ENCODE measurements at places on chromosomes 6 and 20. TPM values are rescaled to one million over a fixed set of nuclear protein-coding genes. Genes with fewer than 3 reads are reported as not detected.

DNA sequence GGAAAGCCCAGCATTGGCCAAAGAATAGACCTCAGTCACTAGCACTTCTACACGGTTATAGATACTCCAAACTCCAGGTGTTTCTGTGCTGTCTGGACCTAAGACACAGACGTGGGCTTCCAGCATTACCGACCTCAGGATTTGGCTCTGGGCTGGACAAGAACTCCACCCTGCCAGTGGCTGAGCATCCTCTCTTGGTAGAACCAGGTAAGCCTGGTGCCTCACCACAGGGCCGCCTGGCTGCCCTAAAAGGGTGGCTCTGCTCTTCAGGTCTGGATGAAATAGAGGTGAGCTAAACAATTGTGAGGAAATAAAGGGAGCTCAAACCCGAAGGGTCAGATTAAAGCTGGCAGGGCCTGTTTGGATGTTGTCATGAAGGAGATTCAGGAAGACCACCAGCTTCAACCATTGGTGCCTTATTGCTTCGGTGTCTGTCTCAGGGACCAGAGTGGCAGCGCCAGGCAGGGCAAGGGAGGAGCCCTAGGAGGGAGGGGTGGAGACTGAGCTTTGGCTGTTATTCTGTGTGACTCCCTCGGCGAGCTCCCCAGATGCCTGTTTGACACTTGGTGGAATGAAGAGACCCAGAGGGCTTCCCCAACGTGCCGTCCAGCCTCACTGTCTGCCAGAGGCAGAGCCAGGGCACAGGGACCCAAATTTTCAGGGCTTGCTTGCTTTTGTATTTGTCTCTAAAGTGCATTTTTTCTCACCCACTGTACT lies 8.6 kb downstream of the SYNDIG1 start:
- H3K4me3 ChIP-seq = no peak overlapping the region
- no peak overlapping the region for H3K27ac ChIP-seq
- peaks cover 30% of the 10 kb centered on the region for H3K27me3 ChIP-seq
- DNase-seq = no peak
- no peaks in the 10 kb centered on the region for H3K36me3 ChIP-seq

DNA sequence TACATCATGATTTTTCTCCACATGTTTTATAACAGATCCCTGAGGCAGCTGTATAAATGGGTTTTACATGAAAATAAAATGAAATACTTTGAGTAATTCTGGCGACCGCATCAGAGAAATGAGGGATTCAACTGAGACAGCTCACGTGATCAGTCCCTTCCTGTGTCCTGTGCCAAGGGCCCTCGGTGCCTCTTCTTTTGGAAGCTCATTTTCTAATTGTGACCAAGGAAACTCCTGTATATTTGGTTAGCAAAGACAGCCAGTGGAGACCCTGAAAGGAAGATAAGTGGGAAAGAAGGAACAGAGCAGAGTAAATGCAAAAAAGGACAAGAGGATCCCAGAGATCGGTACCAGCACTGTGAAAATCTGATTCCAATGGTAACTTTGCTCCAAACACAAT lies 129.9 kb downstream of the FYN start:
- H3K4me1 ChIP-seq = peaks cover 4% of the 10 kb centered on the region
- H3K27ac ChIP-seq = no peak overlapping the region
- no peak overlapping the region for H3K4me3 ChIP-seq
- no peaks in the 10 kb centered on the region for H3K36me3 ChIP-seq
- no peaks in the 10 kb centered on the region for H3K27me3 ChIP-seq

DNA sequence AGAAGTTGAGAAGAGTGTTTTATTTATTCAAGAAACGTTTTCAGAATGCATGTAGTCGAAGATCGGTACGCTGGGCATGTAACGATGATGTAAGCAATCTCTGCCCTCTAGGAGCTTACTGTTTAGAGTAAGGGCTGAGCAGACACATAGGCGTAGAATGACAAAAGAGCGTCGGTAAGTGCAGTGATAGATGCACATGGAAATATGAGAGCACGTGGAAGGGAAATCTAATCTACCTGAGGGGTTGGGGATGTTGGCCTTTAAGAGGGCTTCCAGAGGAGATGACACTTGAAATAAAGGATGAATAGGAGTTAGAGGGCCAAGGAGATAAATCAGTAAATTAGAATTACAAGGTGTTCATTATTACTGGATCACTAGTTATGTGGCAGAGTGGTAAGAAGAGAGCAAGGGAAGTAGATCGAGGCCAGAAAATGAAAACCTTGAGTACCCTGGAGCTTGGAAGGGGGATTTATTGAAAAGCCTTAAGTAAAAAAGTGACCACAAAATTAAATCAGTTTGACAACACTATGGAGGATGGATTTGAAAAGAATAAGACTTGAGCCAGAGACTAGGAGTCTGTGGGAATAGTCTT lies 782 bp downstream of the TRMT11 start:
- peak overlapping the region; percentile 83 for H3K27ac ChIP-seq
- peaks cover 3% of the 10 kb centered on the region for H3K36me3 ChIP-seq
- H3K27me3 ChIP-seq = no peaks in the 10 kb centered on the region
- DNase-seq = peak; percentile 52

HLA-DPA1 gene
- total RNA-seq = 0.29 TPM

- no peaks in the 10 kb centered on the region for H3K36me3 ChIP-seq
- H3K4me1 ChIP-seq = peaks cover 18% of the 10 kb centered on the region
- no peak overlapping the region for H3K4me3 ChIP-seq
- no peaks in the 10 kb centered on the region for H3K27me3 ChIP-seq
Observed at GRCh38 chr6:14729129-14729871, 516.6 kb upstream of the JARID2 start.

NNAT gene
- 65.2 TPM for total RNA-seq

DNA sequence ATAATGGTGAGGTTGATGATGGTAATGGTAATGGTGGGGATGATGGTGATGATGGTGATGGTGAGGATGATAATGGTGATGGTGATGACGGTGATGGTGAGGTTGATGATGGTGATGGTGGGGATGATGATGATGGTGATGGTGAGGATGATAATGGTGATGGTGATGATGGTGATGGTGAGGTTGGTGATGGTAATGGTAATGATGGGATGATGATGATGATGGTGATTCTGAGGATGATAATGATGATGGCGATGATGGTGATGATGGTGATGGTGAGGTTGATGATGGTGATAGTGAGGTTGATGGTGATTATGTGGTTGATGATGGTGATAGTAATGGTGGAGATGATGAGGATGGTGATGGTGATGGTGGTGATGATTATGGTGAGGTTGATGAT lies 9.7 kb downstream of the BPI start:
- H3K27ac ChIP-seq = no peak overlapping the region
- DNase-seq = no peak
- H3K4me3 ChIP-seq = no peak overlapping the region
- H3K4me1 ChIP-seq = no peaks in the 10 kb centered on the region
- H3K36me3 ChIP-seq = no peaks in the 10 kb centered on the region
- H3K27me3 ChIP-seq = no peaks in the 10 kb centered on the region

- DNase-seq = no peak
- no peaks in the 10 kb centered on the region for H3K27me3 ChIP-seq
- H3K36me3 ChIP-seq = peaks cover 97% of the 10 kb centered on the region
Observed at GRCh38 chr20:13770141-13770540, 14.6 kb downstream of the ESF1 start.

DNA sequence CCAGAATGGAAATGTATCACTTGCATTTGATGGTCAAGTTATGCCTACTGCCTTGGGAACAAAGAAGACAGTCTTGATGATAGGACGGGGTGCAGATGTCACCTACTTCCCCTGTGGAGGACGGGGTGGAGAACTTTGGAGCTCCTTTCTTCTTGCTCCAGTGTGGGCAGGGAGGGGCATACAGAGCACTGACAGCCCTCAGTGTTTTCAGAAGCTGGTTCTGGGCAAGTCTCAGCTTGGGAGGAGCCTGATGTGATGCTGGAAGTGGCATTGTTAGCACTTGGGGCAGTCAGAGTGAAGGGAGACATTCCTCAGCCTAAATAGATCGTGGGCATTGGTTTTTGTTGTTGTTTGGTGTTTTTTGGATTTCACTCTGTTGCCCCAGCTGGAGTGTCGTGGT lies 59.7 kb downstream of the SYNJ2 start:
- no peaks in the 10 kb centered on the region for H3K27me3 ChIP-seq
- no peak overlapping the region for H3K4me3 ChIP-seq
- no peaks in the 10 kb centered on the region for H3K36me3 ChIP-seq
- peaks cover 57% of the 10 kb centered on the region for H3K4me1 ChIP-seq

ECHDC1 gene
- total RNA-seq = 36.8 TPM

DNA sequence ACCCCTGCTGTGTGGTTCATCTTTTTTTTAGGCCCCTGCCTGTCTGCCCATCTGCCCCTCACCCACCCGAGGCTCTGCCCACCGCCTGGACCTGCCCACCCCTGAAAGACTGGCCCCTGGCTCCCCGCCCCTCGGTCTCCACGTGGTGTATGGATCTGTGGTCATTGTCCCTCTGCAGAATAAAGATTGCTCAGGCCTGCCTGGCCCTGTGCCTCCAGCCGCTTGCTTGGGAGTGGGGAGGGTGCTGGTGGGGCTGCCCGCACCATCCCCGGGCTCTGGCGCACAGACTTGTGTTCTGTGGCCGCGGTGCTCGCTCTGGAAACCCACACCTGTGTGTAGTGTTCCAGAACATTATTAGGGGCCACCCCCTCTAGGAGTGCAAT lies 1.6 kb downstream of the MAP1LC3A start:
- no peaks in the 10 kb centered on the region for H3K27me3 ChIP-seq
- H3K27ac ChIP-seq = peak overlapping the region; percentile 91
- H3K36me3 ChIP-seq = no peaks in the 10 kb centered on the region

DNA sequence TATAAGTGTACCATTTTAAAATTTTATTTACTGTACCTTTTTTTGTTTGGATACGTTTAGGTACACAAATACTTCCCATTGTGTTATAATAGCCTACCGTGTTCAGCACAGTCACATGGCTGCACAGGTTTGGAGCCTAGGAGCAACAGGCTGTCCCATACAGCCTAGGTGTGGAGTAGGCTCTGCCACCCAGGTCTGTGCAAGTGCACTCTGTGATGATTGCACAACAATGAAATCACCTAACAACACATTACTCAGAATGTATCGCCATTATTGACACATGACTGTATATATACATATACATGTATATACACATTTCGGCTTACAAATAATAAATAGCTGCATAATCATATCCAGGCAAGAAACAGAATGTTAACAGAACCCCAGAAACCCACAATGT lies 15.4 kb downstream of the SERAC1 start:
- DNase-seq = no peak
- H3K4me3 ChIP-seq = no peak overlapping the region
- no peaks in the 10 kb centered on the region for H3K27me3 ChIP-seq
- peaks cover 61% of the 10 kb centered on the region for H3K36me3 ChIP-seq
- H3K4me1 ChIP-seq = no peaks in the 10 kb centered on the region

KDM1B gene
- 2.6 TPM for total RNA-seq

GSTA3 gene
- total RNA-seq = not detected

MPIG6B gene
- total RNA-seq = not detected

SLC4A11 gene
- total RNA-seq = 9.9 TPM

DNA sequence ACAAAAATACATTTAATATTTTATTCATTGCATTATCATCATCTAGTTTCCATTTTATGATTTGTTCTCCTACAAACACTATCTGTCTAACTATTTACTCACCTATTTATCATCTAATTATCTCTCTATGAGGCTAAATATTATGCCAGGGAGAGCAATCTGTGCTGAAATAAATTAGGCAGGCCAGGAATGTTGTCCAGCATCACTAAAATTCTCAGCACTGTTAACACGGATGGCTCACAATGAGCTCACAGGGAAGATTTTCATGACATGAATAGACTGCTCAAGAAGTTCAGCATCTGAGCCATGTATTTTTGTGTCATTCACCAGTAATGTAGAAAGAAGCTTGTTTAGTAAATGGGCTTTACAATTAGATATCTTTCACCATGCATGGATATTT lies 1277.2 kb downstream of the GRIK2 start:
- H3K36me3 ChIP-seq = no peaks in the 10 kb centered on the region
- no peak overlapping the region for H3K4me3 ChIP-seq
- H3K27me3 ChIP-seq = no peaks in the 10 kb centered on the region
- H3K4me1 ChIP-seq = no peaks in the 10 kb centered on the region
- no peak for DNase-seq

DNA sequence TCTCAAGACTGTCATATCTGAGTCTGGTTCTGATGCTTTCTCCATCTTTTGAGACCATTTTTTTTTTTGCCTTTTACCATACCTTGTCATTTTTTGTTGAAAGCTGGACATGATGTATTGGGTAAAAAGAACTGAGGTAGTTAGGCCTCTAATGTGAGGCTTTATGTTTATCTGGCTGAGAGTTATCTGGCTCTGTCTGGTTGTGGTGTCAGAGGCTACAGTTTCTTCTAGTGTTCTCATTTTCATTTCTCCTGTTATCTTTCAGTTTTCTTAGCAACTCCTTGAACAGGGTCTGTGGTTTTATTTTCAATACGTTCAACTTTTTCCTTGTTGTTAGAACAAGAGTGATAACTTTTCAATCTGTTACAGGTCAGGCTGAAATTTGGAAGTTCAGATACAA lies 49.2 kb upstream of the ATXN1 start:
- H3K4me3 ChIP-seq = no peak overlapping the region
- no peak overlapping the region for H3K27ac ChIP-seq
- peaks cover 7% of the 10 kb centered on the region for H3K4me1 ChIP-seq
- H3K36me3 ChIP-seq = no peaks in the 10 kb centered on the region

- H3K4me1 ChIP-seq = peaks cover 36% of the 10 kb centered on the region
- peaks cover 59% of the 10 kb centered on the region for H3K36me3 ChIP-seq
- no peaks in the 10 kb centered on the region for H3K27me3 ChIP-seq
Observed at GRCh38 chr20:36496707-36497669, 44.3 kb upstream of the MYL9 start.

- H3K36me3 ChIP-seq = no peaks in the 10 kb centered on the region
- DNase-seq = no peak
- no peaks in the 10 kb centered on the region for H3K27me3 ChIP-seq
- H3K4me3 ChIP-seq = no peak overlapping the region
- H3K27ac ChIP-seq = no peak overlapping the region
- H3K4me1 ChIP-seq = no peaks in the 10 kb centered on the region
Observed at GRCh38 chr6:136411453-136412354, 122.1 kb upstream of the BCLAF1 start.

SOD2 gene
- 114 TPM for total RNA-seq

DNA sequence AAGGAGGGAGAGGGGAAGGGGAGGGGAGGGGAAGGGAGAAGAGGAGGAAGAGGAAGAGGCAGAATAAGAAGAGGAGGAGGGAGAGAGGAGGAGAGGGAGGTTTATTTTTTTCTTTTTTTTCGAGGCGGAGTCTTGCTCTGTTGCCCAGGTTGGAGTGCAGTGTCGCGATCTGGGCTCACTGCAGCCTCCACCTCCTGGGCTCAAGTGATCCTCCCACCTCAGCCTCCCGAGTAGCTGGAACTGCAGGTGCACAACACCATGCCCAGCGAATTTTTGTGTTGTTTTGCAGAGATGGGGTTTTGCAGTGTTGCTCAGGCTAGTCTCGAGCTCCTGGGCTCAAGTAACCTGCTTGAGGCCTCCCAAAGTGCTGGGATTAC lies 6.1 kb upstream of the GJA10 start:
- DNase-seq = no peak
- no peaks in the 10 kb centered on the region for H3K36me3 ChIP-seq
- no peaks in the 10 kb centered on the region for H3K4me1 ChIP-seq
- H3K27ac ChIP-seq = no peak overlapping the region
- no peak overlapping the region for H3K4me3 ChIP-seq
- peaks cover 19% of the 10 kb centered on the region for H3K27me3 ChIP-seq

VSX1 gene
- not detected for total RNA-seq

GRCh38 chr6:67914419-67914818 lies 720.7 kb upstream of the ADGRB3 start:
- H3K4me3 ChIP-seq = no peak overlapping the region
- DNase-seq = no peak
- no peaks in the 10 kb centered on the region for H3K36me3 ChIP-seq

- H3K27ac ChIP-seq = no peak overlapping the region
- no peak overlapping the region for H3K4me3 ChIP-seq
- no peak for DNase-seq
Observed at GRCh38 chr6:168712993-168713392, 272.0 kb downstream of the SMOC2 start.
